Kidney (tissue), 22 donors: ENCODE measurements at places on chromosomes 7 and 10.

- H3K36me3 ChIP-seq, result no peaks in the 10 kb centered on the region
- H3K4me3 ChIP-seq, result no peak overlapping the region
- H3K4me1 ChIP-seq, result peaks cover 7% of the 10 kb centered on the region
- no peak overlapping the region for H3K27ac ChIP-seq
- no peaks in the 10 kb centered on the region for H3K27me3 ChIP-seq
These were observed 4.8 kb downstream of the ANK3 start for GRCh38 chr10:60384708-60385398.

- H3K4me1 ChIP-seq, result peaks cover 19% of the 10 kb centered on the region
- no peak for DNase-seq
- no peaks in the 10 kb centered on the region for H3K36me3 ChIP-seq
- no peaks in the 10 kb centered on the region for H3K27me3 ChIP-seq
These were observed 180.0 kb downstream of the PARD3 start for GRCh38 chr10:34635111-34635510.

- DNase-seq, result no peak
- no peak overlapping the region for H3K4me3 ChIP-seq
- H3K27me3 ChIP-seq, result no peaks in the 10 kb centered on the region
- no peaks in the 10 kb centered on the region for H3K36me3 ChIP-seq
These were observed 756.1 kb downstream of the GRID1 start for GRCh38 chr10:85610381-85611092.

GRCh38 chr7:98394377-98394836 is 6.5 kb downstream of the BAIAP2L1 start:
- H3K4me1 ChIP-seq, result no peaks in the 10 kb centered on the region
- no peak for DNase-seq
- H3K4me3 ChIP-seq, result no peak overlapping the region
- no peaks in the 10 kb centered on the region for H3K36me3 ChIP-seq
- H3K27ac ChIP-seq, result no peak overlapping the region

DNA sequence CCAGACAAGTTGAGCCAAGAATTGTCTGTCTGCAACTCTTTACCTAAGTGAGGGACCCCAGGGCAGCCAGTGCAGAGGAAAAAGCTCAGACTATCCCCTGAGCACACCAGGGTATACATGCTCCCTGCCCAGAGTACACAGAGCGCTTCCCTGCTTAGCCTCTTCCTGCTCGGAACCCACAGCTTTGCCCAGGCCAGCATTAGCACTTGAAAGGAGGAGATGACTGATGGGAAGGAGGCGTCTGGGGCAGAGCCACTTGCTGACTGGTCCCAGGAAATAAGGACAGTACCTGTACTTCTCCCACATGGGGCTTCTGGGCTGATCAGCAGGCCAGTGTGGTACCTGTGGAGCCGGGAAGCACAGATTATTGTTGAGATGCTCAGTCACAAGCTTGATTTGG is 48.4 kb upstream of the TRIM8 start:
- H3K4me1 ChIP-seq, result peaks cover 16% of the 10 kb centered on the region
- H3K4me3 ChIP-seq, result no peak overlapping the region
- no peak overlapping the region for H3K27ac ChIP-seq

GRCh38 chr7:693280-693679 is 33.2 kb upstream of the DNAAF5 start:
- DNase-seq, result no peak
- no peaks in the 10 kb centered on the region for H3K27me3 ChIP-seq
- no peaks in the 10 kb centered on the region for H3K4me1 ChIP-seq
- peaks cover under 1% of the 10 kb centered on the region for H3K36me3 ChIP-seq

- H3K27ac ChIP-seq, result no peak overlapping the region
- H3K36me3 ChIP-seq, result no peaks in the 10 kb centered on the region
- H3K4me3 ChIP-seq, result no peak overlapping the region
- H3K27me3 ChIP-seq, result no peaks in the 10 kb centered on the region
These were observed 184.5 kb downstream of the GATA3 start for GRCh38 chr10:8238986-8239385.
